Naive thymus-derived CD4-positive, alpha-beta T cell (primary cell): ENCODE measurements at places on chromosomes 4 and X. TPM values are rescaled to one million over a fixed set of nuclear protein-coding genes. Genes with fewer than 3 reads are reported as not detected.
A peak's percentile ranks its signal among the peaks of the same experiment; 100 is the strongest.

DNA sequence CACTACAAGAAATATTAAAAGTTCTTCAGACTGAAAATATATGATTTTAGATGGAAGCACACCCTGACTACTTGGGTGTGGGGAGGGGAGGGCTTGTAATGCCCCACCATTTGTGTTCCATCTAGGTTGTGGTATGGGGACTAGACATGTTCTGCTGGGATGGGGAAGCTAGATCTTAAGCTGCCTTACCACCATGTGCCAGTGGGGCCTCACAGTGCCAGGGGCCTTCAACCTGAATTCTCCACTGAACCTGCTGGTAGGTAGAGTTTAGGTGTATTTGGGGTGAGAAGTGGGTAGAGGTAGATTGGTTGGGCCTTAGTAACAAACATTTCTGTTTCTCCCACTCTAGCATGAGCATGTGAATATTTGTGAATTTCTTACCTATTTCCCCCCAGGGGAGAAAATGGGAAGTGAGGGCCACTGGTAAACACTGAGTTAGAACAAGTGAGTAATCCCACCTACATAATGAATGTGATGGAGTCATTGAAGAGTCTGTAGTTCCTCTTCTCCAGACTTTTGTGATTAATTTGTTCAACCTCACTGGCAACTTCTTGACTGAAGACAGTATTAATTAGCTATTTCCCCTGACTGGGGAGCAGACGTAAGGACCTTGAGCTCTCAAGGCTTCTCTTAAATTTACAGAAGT is 44.0 kb downstream of the BRCC3 start:
- no peak overlapping the region for H3K27ac ChIP-seq
- no peak for DNase-seq
- H3K4me3 ChIP-seq = no peak overlapping the region
- H3K36me3 ChIP-seq = no peaks in the 10 kb centered on the region
- H3K4me1 ChIP-seq = no peaks in the 10 kb centered on the region

DNA sequence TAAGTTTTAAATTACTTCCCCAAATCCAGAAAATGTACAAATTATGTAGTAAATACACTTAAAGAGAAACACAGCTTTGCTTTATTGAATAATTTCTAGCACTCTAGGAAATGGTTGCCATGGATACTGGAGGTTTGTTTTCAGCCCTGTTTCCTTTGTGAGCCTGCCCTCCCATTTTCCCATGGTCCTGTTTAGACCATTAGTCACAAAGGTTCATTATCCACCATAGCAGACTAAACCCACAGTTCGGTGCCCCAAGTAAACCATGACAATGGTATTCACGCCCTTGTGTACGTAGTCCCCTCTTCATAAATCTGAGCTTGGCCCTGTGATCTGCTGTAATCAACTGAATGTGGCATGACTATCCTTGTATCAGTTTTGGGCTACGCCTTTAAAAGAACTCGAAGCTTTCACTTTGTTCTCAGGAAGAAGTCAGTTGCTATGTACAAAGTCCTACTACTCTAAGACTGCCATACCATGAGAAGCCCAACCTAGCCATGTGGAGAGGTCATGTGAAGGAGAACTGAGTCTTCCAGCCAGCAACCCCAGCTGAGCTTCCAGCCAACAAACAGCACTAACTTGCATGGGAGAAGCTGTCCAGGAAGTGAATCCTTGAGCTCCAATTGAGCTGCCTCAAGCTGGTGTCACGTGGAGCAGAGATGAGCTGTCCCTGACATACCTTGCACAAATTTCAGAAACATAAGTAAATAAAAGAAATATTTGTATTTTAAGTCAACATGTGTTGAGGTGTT is 300.4 kb downstream of the LDB2 start:
- no peak overlapping the region for H3K4me3 ChIP-seq
- no peaks in the 10 kb centered on the region for H3K27me3 ChIP-seq
- DNase-seq = no peak
- H3K27ac ChIP-seq = no peak overlapping the region
- no peaks in the 10 kb centered on the region for H3K36me3 ChIP-seq
- no peaks in the 10 kb centered on the region for H3K4me1 ChIP-seq

DNA sequence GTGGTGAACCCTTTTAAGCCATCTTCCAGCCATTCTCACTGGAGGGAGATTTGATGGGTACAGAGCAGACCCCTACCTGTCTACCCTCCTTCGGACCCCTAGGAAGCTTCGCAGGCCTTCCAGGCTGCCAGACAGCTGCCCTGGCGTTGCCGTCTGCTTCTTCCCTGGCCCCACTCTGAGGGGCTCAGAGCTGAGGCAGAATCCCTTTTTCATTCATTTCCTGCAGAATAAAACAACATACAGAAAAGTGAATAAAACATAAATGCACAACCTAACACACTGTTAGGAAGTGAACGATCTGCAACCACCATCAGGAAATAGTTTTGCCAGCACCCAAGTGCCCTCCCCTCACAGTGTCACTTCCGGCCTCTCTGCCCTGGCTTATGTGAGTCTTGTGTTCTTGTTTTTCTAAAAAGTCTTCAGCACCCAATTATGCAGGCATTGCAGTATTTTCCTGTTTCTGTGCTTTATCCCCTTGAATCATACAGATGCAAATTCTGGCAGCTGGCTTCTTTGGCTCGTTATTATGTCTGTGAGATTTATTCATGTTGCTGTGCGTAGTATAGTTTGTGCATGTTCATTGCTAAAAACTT is 5.6 kb upstream of the ADD1 start:
- no peaks in the 10 kb centered on the region for H3K36me3 ChIP-seq
- peak; percentile 74 for DNase-seq
- peak overlapping the region; percentile 66 for H3K4me3 ChIP-seq

GRCh38 chr4:158722917-158723793 is at the start of gene PPID:
Gene PPID, minus strand, starts transcription at chr4:158723396. Its CDS starts 108 bp downstream, at chr4:158723288.
- H3K4me1 ChIP-seq = peaks cover 3% of the 10 kb centered on the region
- no peaks in the 10 kb centered on the region for H3K36me3 ChIP-seq
- H3K27me3 ChIP-seq = no peaks in the 10 kb centered on the region
- H3K27ac ChIP-seq = peak within 1 kb of the TSS; percentile 89
- peak; percentile 69 for DNase-seq

- H3K27me3 ChIP-seq = no peaks in the 10 kb centered on the region
- no peak overlapping the region for H3K4me3 ChIP-seq
- H3K36me3 ChIP-seq = peaks cover 9% of the 10 kb centered on the region
- H3K4me1 ChIP-seq = no peaks in the 10 kb centered on the region
These were observed 7.0 kb downstream of the FGFRL1 start for GRCh38 chr4:1018147-1019020.

DNA sequence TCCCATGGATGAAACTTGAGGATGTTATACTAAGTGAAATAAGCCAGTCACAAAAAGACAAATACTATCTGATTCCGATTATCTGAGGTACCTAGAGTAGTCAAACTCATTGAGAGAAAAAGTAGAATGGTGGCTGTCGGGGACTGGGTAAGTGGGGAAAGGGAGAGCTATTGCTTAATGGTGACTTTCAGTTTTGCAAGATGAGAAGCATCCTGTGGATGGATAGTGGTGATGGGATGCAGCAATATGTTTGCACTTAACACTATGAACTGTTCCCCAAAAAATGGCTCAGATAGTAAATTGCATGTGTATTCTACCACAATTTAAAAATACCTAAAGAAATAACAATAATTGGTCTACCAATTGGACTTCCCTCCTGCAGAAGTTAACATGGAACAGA is 181.5 kb downstream of the SHROOM3 start:
- H3K27me3 ChIP-seq = no peaks in the 10 kb centered on the region
- no peaks in the 10 kb centered on the region for H3K4me1 ChIP-seq
- H3K27ac ChIP-seq = no peak overlapping the region
- no peak for DNase-seq
- no peak overlapping the region for H3K4me3 ChIP-seq
- no peaks in the 10 kb centered on the region for H3K36me3 ChIP-seq

DNA sequence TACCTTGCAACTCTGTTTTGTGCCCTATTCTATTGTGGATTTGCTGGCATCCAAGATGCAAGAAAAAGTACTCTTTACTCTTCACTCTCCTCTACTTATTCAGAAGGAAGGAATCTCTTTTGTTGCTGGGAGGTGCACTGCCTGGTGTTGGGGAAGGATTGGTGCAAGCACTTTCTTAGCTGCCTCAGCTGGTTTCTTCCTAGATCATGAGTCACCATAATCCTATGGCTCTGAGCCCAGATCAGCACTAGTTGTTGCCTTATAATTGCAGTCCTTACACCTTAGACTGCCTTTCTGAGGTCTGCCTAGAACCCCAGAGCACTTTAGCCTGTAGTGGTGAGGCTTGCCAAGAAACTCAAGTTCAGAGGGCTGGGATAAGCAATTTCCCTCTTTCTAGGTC is 37.0 kb upstream of the CT83 start:
- no peak overlapping the region for H3K4me3 ChIP-seq
- no peaks in the 10 kb centered on the region for H3K27me3 ChIP-seq
- H3K27ac ChIP-seq = no peak overlapping the region
- H3K36me3 ChIP-seq = no peaks in the 10 kb centered on the region

The MGAT4D gene
- total RNA-seq = not detected

The TMEM154 gene
- total RNA-seq = 36.9 TPM

The ADH1C gene
- total RNA-seq = not detected

The TLR3 gene
- total RNA-seq = 0.24 TPM
